Renal cortical epithelial cell (primary cell): ENCODE measurements at places on chromosomes 2 and 18. TPM values are rescaled to one million over a fixed set of nuclear protein-coding genes. Genes with fewer than 3 reads are reported as not detected.

The DSG3 gene
- 0.05 and 0.35 TPM in 2 replicates for total RNA-seq

The NDC80 gene
- total RNA-seq = 1.1 and 13.7 TPM in 2 replicates

The G6PC2 gene
- total RNA-seq = not detected in 2 replicates

The AKAIN1 gene
- not detected in 2 replicates for total RNA-seq

The MBD1 gene
- total RNA-seq = 32.6 and 62.7 TPM in 2 replicates

The GNLY gene
- total RNA-seq = not detected in 2 replicates

The DSG4 gene
- not detected in 2 replicates for total RNA-seq

The SOX11 gene
- under 0.01 and 0.05 TPM in 2 replicates for total RNA-seq

The GREB1 gene
- total RNA-seq = 0.25 TPM in 1 of 2 replicates, not detected in the other

- no peak for DNase-seq
These were observed 59.7 kb downstream of the MAP4K3 start for GRCh38 chr2:39377226-39377939.

DNA sequence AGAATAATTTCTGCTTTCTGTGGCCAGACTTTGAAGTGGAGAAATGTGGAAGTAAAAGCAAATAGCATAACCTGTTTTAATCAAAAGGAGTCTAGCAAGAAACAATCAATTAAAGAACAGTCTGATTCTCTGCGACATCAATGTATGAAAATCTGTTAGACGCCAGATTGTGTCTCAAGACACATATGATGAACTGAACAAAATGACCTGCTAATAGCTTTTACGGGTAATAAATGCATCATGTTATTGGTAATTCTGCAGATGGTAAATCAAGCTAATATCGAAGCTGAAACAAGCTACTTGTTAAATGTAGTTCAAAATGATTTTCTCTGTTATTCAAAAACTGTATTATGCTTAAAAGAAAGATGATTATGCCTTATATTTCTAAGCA, 208.5 kb upstream of the FIGN start:
- DNase-seq = no peak

DNA sequence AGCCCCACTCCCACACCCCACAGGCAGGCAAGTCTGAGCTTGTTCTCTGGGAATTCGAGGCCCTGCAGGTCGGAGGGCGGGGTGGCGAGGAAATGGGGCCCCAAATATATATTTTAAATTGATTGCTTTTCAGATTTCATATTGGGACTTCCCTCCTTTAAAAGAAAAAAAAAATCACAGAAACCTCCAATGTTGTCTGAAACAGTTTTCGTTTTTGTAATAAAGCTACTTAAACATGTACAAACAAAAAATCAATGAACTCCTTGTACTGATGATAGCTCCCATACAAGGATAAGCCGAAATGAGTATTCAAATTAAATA, 21.5 kb downstream of the THNSL2 start:
- no peak for DNase-seq

- no peak for DNase-seq
These were observed 123.2 kb downstream of the KCNS3 start for GRCh38 chr2:18001671-18002070.

DNA sequence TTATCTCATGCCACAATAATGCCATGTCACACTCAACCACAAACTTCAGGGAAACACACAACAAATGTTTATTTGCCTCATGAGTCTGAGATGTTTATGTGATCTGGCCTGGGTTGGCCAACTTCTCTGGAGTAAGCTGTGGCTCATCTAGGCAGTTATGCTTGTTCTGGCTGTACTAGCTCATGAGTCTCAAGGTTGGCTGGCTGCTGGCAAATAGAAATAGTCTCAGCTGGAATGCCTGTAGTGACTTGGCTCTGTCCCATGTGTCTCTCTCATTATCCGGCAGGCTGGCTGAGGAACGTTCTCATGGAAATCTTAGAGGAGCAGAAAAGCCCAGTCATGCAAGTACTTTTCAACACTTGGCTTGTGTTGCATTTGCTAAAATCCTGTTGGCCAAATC, 234.9 kb upstream of the CDH2 start:
- DNase-seq = peak; percentile 0

DNA sequence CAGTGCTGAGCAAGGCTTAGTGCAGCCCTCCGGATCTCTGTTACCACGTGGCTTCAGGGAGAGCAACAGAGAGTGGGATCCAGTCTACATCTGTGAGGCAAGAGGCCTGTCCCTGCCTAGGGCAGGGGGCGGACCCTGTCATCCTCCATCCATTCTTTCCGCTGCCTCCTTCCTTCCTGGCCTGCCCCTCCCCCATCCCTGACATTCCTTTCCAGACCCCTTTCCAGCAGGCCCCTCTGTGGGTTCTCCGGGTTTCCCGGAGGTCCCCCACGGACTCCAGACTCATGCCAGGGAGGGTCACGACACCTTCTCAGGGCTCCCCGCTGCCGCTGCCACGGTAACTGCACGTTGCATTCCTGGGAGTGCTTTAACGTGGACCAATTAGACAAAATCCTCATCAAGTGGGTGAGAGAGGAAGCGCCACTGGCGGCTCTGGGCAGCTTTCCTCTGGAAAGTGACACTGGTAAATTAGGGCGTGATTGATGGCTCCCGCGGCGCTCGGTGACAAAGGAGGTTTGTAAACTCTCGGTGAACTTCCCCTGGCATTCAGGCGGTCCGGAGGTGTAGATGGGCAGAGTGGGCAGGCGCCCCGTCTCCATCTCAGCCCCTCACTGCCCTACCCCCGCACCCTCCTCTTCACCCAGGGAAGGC, 11.4 kb downstream of the ATOH8 start:
- peak; percentile 32 for DNase-seq

GRCh38 chr2:88600038-88600465, 27.2 kb downstream of the EIF2AK3 start:
- DNase-seq = peak; percentile 99

DNA sequence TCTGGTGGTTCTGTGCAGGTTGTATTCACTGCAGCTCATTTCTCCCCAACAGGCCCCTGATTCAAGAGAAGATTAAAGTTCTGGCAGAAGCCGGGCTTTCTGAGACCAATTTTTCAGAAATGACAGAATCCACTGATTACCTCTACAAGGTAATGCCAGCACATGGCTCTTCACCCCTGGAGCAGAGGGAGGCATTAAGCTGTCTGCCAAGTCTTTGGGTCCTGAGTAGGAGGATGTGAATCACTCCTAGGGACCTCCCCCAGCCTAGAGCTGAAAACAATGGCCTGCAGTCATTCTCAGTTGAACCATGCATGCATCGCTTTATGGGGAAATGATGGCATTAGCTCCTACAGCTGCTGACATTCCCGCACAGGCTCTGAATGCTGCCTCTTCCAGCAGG, 20.5 kb upstream of the RPL37A start:
- DNase-seq = peak; percentile 90

GRCh38 chr2:217107480-217107879, 247.6 kb upstream of the TNP1 start:
- DNase-seq = no peak

GRCh38 chr2:28422908-28423741, 30.5 kb downstream of the FOSL2 start:
- no peak for DNase-seq

GRCh38 chr2:98160554-98160953, 73.6 kb downstream of the VWA3B start:
- DNase-seq = no peak

DNA sequence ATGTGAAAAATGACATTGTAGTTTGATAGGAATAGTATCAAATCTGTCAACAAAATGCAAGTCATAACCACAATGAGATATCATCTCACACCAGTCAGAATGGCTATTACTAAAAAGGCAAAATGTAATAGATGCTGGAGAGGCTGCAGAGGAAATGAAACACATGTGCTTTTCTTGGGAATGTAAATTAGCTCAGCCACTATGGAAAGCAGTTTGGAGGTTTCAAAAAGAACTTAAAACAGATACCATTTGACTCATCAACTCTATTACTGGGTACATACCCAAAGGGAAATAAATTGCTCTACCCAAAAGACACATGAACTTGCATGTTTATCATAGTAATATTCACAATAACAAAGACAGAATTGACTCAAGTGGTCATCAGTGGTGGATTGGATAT, 572.6 kb downstream of the TRIB2 start:
- no peak for DNase-seq

- DNase-seq = no peak
These were observed 364.5 kb upstream of the CDH2 start for GRCh38 chr18:28541276-28541930.

DNA sequence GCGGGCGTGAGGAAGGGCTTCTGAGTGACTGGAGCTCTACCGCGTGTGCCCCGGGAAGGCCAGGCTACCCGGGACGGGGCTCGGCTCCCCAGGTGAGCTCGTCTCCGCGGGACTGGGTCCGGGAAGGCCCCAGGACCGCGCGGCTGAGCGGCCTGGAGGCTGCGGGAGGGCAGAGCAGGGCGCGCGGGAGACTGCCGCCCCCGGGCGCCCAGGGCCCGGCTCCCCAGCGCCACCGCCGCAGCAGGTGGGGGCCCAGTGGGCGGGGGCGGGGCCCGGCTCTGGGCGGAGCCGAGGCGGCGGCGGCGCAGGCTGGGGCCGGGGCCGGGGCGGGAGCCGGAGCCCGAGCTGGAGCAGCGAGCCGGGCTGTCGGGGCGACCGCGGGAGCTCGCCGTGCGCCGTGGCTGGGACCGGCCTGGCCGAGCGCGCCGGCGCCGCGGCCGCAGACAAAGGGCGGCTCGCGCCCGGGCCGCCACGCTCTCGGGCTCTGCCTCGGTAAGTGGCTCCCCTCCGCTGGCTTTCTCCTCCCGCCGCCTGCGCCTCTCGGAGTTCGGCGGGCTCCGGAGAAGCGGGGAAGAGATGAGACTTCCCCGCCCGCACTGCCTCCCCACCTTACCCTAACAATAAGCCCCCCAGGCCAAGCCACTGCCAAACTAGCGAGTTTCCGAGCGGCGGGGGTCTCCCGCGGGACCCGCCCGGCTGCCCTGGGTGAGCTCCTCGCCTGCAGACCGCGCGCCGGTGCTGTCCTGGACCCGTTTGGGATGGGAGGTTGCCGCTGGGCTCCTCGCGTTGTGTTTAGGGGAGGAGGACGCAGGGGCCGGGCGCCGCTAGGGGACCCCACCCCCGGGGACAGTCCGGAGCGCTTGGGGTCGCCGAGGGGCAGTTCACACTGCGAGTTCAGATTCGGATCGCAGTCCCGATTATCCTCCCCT, at the start of gene MAPK4:
MAPK4 (plus strand) TSS at position 336 of the 929 bp plus-strand sequence. CDS start 103,872 bp downstream, outside the sequence.
- DNase-seq = no peak
